Activated CD4-positive, alpha-beta T cell treated with anti-CD3 and anti-CD28 coated beads for 24 hours (primary cell): ENCODE measurements at places on chromosomes 13 and 19.

DNA sequence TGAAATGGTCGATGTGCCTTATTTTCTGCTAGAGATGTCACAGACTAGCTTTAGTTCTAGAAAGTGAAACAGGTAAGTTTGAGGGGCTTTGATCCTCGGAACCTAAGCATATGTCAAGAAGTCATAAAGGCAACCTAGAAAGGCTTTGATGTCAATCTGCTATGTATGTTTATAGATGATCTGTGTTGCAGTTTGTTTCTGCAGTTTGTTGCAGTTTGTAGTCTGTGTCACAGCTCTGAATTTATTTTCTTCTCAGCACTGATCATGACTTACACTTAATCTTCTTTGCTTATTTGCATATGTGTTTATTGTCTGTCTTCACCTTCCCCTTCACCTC lies 5.9 kb downstream of the LSM14A start:
- DNase-seq = no peak

DNA sequence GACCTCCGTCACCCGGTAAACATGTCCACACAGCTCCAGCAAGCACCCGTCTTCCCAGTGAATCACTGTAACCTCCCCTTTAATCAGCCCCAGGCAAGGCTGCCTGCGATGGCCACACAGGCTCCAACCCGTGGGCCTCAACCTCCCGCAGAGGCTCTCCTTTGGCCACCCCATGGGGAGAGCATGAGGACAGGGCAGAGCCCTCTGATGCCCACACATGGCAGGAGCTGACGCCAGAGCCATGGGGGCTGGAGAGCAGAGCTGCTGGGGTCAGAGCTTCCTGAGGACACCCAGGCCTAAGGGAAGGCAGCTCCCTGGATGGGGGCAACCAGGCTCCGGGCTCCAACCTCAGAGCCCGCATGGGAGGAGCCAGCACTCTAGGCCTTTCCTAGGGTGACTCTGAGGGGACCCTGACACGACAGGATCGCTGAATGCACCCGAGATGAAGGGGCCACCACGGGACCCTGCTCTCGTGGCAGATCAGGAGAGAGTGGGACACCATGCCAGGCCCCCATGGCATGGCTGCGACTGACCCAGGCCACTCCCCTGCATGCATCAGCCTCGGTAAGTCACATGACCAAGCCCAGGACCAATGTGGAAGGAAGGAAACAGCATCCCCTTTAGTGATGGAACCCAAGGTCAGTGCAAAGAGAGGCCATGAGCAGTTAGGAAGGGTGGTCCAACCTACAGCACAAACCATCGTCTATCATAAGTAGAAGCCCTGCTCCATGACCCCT lies 9.0 kb upstream of the CEACAM5 start:
- DNase-seq = no peak

DNA sequence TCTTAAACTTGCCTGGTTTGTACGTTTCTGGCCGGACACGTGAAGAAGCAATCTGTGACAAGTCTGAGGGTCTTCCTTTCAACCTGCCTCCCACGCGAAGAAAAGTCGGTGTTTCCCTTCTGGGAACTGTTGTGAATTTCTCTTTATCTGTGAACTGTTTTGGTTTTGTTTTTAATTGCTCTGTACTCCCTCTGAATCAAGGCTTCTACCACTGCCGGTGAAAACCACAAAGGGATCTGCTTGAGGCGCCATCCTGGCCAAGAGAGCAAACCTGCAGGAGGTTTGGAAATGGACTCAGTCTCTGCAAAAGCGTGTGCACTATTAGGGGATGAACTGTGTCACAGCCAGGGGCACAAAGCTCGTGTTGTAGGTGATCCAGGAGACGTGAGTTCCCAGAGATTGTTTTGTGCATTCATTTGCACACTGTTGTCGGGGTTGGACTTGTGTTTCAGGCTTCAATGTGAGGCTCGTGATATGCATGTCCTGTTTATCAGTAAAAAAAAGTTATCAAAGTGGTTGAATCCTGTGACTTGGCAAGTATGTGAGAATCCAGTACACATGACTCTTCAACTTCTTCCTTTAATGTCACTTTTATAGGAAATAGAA lies 9.7 kb downstream of the SIGLEC8 start:
- peak; percentile 32 for DNase-seq

DNA sequence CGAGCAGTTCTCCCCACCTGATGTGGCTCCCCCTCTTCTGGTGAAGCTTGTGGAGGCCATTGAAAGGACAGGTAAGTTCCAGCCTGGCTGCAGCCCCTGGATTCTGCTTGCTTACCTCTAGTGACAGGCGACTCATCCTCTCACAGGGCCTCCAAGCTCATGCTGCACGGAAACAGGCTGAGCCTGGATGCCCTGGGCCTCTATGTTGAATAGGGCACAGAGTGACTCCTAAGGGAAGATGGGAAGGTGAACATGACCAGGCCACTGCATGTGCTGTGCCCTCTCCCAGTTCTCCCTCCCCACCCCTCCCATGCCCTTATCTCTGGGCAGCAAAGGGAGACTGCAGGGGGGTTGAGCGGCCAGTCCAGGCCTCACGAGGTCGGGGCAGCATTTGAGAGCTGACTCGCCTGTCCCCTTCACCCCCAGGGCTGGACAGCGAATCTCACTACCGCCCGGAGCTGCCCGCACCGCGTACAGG lies 7.6 kb downstream of the PIK3R2 start:
- DNase-seq = no peak

GRCh38 chr19:6765738-6766356 lies 1.4 kb downstream of the SH2D3A start:
- DNase-seq = no peak

DNA sequence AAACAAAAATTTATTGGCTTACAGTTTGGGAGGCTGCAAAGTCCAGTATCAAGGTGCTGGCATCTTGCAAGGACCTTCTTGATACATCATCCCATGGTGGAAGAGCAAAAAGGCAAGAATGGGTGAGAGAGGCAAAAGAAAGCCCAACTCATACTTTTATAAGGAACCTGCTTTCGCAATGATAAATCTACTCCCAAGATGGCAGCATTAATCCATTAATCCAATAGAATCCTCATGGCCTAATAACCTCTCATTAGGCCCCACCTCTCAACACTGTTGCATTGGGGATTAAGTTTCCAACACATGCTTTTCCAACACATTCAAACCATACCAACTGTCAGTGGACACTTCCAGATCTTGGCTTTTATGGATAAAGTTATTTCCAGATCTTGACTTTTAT lies 48.7 kb upstream of the ZNF507 start:
- no peak for DNase-seq

- no peak for DNase-seq
Measured at GRCh38 chr13:106118996-106119395, 416.5 kb downstream of the EFNB2 start.

DNA sequence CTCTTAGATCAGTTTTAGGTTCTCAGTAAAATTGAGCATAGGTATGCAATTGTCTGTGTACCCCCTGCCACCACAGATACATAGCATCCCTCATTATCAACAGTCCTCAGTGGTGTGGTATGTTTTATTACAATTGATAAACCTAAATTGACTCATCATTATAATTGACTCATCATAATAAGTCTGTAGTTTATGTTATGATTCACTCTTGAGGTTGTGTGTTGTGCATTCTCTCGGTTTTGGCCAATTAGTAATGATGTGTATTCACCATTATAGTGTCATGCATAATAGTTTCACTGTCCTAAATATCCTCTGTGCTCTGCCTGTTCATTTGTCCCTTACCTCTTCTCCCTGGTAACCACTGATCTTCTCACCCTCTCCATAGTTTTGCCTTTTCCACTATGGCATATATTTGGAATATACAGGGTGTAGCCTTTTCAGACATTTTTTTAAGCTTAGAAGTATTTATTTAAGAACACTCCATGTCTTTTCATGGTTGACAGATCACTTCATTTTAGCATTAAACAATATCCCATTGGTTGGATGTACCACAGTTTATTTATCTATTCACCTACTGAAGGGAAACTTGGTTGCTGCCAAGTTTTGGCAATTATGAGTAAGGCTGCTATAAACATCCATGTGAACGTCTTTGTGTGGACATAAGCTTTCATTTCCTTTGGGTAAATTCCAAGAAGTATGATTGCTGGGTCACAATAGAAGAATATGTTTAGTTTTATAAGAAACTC lies 1620.6 kb upstream of the MIR17HG start:
- DNase-seq = no peak

DNA sequence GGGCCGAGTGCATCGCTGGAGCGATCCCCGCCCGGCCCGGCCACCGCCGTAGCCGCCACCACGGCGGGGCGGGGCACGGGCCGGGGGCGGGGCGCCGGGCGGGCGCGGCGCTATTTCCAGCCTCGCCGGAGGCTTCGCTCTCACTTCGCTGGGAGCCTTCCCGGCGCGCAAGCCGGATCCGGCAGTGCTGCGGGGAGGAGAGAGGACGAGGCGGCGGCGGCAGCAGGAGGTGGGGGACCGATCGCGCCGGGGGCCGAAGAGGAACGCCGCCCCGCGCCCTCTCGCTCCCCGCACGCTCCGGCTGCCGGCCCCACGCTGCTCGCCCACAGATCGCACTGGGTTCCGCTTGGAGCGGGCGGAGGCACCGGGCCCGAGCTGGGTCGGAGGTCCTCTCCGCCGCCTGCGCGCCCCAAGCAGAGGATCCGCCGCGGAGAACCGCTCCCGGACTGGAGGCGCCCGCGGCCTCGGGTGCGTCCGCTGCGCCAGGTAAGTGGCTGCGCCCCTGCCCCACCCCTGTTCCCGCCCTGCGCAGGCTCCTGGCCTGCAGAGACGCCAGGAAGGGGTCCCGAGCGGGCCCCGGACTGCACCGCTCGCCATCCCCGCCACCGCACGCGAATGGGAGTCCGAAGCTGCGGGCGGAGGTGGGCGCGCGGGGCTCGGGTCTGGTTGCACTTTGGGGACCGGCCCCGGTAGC lies at the start of gene CHST8:
Gene CHST8 (plus strand): TSS at position 143 of the 694 bp plus-strand sequence. CDS start 67,309 bp downstream, outside the sequence.
- DNase-seq = no peak

DNA sequence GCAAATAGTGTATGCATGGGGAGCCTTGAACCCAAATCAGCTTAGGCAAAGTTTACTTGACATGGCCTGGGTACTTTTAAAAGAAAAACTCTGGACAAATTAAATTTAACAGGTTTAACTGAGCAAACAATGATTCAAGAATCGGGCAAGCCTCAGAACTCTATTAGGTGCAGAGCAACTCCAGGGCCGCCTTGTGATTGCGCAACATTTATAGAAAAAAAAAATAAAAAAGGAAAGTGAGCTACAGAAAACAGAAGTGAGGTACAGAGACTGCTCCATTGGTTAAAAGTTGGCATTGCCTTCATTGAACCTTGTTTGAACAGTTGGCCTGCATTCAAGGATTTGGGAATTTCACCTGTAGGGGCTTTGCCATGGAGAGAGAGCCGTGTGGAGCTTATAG lies 421.0 kb upstream of the TSHZ3 start:
- no peak for DNase-seq

DNA sequence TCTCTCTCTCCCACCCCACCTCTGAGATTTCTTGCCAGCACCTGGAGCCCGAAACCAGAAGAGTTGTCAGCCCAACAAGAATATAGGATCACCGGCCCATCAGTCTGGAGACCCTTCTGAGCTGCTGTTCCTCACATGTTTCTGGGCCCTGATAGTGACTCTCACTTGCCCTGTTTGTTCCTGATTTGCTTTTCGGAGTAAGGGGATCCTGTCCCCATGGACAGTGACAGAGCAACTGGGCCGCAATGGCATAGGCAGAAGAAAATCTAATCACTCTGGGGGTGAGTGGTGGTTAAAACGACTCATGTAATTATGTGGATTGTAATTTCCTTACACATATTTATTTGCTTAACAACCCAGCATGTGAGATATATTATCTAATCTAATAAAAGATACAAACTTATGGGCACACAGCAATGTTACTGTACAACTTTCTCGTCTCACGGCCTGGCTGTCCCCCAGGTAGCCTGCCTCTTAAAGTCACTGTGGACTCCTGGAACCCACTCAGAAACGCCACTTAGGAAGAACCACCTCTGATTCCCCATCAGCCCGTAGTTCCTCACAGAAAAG lies 663 bp upstream of the SMAD9 start:
- DNase-seq = no peak

DNA sequence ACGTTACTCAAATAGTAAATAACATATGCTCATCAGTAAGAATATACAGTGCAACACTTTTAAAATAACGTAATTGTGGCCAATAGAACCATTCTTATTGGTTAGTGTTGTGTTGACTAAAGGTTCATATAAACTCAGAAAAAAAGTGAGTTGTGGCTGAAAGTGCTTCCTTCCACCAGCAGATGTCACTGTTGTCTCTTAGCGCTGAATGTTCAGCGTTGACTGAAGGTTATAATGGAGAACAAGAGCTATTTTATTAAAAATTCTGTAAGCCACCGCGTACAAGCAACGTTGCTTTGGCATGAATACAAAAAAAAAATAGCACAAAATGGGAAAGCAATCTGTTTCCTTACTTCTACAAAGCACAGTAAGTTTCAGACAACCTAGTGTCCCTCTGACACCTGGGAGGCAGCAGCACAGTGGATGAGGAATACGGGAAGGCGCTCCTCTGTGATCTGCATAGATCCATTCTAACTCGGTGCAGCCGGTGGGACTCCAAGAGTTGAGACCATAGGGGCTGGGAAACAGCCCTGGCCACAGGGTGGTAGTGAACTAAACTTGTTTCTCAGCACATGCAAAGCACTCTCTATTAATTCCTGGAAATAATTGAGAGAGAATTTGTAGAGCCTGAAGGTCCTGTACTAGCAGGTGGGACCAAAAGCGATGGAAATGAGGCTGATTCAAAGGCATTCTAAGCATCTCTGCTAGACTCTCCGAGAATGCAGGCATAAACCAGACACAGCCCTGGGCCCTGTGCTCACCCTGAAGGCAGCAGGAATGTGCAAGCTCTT lies 23.9 kb upstream of the OXGR1 start:
- DNase-seq = peak; percentile 19

- peak; percentile 64 for DNase-seq
Measured at GRCh38 chr19:44657211-44657921, 13.7 kb downstream of the PVR start.

DNA sequence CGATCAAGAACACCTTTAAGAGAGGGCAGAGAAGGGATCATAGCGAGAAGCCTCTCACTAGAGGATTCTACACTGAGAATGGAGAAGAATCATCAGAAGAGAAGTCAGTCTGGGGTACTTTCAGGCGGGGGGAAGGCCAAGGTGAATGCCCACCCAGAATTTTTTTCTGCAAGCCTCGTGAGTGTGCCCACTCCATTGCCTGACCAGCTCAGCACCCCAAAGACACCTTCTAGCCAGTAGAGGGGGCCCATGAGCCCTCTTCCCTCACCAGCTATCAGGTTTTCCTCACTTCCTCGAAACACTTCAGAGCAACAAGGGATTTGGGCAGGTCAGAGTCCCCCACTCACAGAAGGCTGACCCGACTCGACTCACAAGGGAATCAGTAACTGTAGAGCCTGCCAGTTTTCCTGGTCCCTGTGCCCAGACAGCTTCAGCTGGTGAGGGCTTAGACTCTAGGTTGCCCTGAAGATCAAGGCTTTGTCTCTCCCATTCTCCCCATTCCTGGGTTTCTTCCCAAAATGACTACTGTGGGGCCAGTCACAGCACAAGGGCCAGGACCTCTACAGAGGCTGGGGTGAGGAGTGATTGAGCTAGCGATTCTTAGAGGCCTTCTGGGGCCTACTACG lies 18.4 kb downstream of the NLRP13 start:
- DNase-seq = no peak
